ENCODE measurements at places on chromosomes 16 and 17.

DNA sequence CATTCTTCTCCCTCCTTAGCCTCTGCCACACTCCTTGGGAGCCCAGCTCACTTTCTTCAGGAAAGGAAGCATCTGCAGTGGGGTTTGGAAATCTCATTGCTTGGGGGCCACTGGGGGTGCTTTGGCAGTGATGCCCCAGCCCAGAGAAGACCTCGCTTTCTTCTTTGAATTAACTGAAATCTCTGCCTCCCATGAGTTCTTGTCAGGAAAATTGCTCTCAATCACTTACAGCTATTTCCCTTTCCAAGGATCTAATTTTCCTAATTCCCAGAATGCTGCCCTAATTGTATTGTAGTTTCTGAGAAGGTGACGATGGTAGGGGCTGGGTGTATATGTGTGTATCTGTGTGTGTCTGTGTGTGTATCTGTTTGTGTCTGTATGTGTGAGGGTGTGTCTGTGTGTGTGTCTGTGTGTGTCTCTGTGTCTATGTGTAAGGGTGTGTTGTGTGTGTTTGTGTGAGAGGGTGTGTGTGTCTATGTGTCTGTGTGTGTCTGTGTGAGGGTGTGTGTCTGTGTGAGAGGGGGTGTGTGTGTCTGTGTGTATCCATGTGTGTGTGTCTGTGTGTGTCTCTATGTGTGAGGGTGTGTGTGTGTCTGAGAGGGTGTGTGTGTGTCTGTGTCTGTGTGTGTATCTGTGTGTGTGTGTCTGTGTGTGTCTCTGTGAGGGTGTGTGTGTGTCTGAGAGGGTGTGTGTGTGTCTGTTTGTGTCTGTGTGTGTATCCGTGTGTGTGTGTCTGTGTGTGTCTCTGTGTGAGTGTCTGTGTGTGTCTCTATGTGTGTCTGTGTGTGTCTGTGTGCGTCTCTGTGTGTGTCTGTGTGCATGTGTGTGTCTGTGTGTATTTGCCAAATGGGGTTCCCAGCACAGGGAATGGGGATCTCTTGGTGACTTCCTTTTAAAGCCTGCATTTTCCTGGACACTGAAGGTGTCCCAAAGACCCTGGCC, 83.5 kb upstream of the DNAJA2 start:
- no peak for DNase-seq

DNA sequence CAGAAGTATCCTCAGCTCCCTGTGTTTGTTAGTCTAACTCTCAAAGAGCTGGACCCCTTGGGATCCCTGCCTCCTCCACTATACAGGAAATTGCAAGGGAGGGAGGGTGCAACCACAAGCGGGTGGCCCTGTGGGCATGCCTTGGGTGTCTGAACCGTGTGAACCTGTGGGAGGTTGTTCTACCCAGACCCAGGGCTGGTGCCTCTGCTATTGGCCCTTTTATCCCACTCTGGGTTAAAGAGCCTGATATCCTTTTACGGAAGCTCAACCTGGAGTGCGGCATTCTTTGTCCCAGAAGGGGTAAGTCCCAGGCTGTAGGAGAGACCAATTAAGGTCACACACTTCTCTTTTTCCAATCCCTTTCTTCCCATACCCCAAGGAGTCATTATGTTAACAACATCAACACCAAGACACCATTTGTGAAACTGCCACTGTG, 53.4 kb downstream of the ARSG start:
- DNase-seq, result no peak

DNA sequence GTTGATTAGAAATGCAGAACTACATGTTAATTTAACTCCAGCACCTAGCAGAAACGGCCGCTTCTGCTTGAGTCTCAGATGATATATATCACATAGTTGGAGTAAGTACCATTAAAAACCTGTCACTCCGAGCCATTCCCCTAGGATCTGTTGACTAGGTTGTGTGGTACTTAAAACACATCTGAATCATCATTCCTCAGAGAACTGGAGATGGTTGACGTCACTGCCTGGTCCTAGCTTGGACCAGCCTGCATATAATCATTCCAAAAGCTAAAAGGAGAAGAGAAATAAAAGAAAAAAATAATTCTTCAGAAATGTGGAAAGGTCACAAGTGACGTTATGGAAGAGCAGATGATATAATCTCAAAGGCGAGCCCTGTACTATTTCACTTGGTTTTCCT, 31.3 kb upstream of the RASL10B start:
- DNase-seq, result no peak

GRCh38 chr17:70956726-70957125, 787.4 kb downstream of the KCNJ2 start:
- DNase-seq, result no peak
